ENCODE measurements at places on chromosomes 2 and 18.

GRCh38 chr2:43445781-43446180, 150.1 kb downstream of the THADA start:
- DNase-seq, result no peak

DNA sequence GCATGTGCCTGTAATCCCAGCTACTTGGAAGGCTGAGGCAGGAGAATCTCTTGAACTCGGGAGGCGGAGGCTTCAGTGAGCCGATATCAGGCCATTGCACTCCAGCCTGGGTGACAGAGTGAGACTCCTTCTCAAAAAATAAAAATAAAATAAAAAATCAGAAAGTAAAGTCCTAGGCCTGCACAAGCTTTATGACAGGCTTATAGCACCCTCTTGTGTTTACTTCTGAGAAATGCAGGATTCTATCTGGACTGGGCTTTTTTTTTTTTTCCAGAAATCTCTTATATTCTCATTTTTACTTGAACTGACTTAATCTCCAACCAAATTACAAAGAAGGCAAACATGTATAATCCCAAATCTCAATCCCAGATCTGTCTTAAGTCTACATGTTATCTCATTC, 26.1 kb upstream of the REG3G start:
- DNase-seq, result no peak

- no peak for DNase-seq
These were observed 164.2 kb downstream of the MYT1L start for GRCh38 chr2:2166881-2167280.

DNA sequence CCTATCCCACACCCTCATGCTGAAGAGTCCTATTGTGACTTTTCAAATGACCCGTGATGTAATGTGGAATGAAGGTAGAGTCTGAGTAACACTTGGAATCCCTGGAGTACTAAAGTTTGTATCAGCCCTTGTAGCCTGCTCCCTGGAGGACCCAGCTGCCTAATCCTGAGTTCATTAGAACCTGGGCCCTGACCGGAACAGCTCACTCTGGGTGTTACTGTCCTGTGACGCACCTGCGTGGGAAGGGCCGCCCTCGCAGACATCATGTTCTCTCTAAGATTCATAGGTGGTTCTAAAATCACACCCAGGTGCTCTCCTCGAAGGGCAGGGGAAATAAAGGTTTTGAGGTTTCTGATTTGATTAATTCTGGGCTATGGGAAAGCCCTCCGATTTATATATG, 62.3 kb downstream of the NCK2 start:
- no peak for DNase-seq

Data from astrocyte (in vitro differentiated cells and primary cell).